ENCODE measurements at places on chromosomes 12 and 14. TPM values are rescaled to one million over a fixed set of nuclear protein-coding genes. Genes with fewer than 3 reads are reported as not detected.

PCBP2 gene
- 1,194 TPM for total RNA-seq

NPAS3 gene
- total RNA-seq, result 15.6 TPM

NEUROD4 gene
- not detected for total RNA-seq

ACOT6 gene
- not detected for total RNA-seq

CLEC4D gene
- not detected for total RNA-seq

ADAMTS20 gene
- 0.28 TPM for total RNA-seq

AMN gene
- 6.7 TPM for total RNA-seq

NOS1 gene
- total RNA-seq, result 18.0 TPM

PRDM4 gene
- 27.9 TPM for total RNA-seq

GLT1D1 gene
- not detected for total RNA-seq

TPH2 gene
- total RNA-seq, result 0.82 TPM

DHRS4 gene
- 11.4 TPM for total RNA-seq

TROAP gene
- 124 TPM for total RNA-seq

LRRC9 gene
- total RNA-seq, result not detected

DBX2 gene
- total RNA-seq, result 0.13 TPM

KRT78 gene
- total RNA-seq, result not detected

PRH2 gene
- not detected for total RNA-seq

RAD9B gene
- total RNA-seq, result not detected

ACSM4 gene
- not detected for total RNA-seq

WNT5B gene
- total RNA-seq, result 0.34 TPM

STYK1 gene
- total RNA-seq, result 0.77 TPM

INSM2 gene
- not detected for total RNA-seq

BIN2 gene
- not detected for total RNA-seq

IAPP gene
- not detected for total RNA-seq

DEGS2 gene
- total RNA-seq, result 0.07 TPM

GPRC5D gene
- not detected for total RNA-seq

SLCO1B1 gene
- total RNA-seq, result not detected

LAG3 gene
- total RNA-seq, result 4.1 TPM

ZC3H14 gene
- 93.2 TPM for total RNA-seq

RBM19 gene
- total RNA-seq, result 46.0 TPM

SYNDIG1L gene
- total RNA-seq, result not detected

ACVRL1 gene
- total RNA-seq, result 0.28 TPM

NR4A1 gene
- total RNA-seq, result 19.8 TPM

RERG gene
- not detected for total RNA-seq

HVCN1 gene
- total RNA-seq, result 1.0 TPM

DAO gene
- total RNA-seq, result not detected

GYS2 gene
- total RNA-seq, result not detected

NCAPD2 gene
- 125 TPM for total RNA-seq

SLC35E3 gene
- 10.1 TPM for total RNA-seq

TMPO gene
- 311 TPM for total RNA-seq

GPD1 gene
- 0.58 TPM for total RNA-seq

PSMA3 gene
- total RNA-seq, result 375 TPM

FAM181A gene
- total RNA-seq, result not detected

TAS2R13 gene
- total RNA-seq, result 1.5 TPM

RNASE7 gene
- not detected for total RNA-seq

NRXN3 gene
- total RNA-seq, result 0.21 TPM

Data from A673 (cell line).